Activated naive CD8-positive, alpha-beta T cell treated with anti-CD3 and anti-CD28 coated beads for 36 hours (primary cell): ENCODE measurements at places on chromosomes 6 and 20. TPM values are rescaled to one million over a fixed set of nuclear protein-coding genes. Genes with fewer than 3 reads are reported as not detected.

Gene CCR6
- 0.44 TPM for total RNA-seq

Gene KATNA1
- 21.9 TPM for total RNA-seq

DNA sequence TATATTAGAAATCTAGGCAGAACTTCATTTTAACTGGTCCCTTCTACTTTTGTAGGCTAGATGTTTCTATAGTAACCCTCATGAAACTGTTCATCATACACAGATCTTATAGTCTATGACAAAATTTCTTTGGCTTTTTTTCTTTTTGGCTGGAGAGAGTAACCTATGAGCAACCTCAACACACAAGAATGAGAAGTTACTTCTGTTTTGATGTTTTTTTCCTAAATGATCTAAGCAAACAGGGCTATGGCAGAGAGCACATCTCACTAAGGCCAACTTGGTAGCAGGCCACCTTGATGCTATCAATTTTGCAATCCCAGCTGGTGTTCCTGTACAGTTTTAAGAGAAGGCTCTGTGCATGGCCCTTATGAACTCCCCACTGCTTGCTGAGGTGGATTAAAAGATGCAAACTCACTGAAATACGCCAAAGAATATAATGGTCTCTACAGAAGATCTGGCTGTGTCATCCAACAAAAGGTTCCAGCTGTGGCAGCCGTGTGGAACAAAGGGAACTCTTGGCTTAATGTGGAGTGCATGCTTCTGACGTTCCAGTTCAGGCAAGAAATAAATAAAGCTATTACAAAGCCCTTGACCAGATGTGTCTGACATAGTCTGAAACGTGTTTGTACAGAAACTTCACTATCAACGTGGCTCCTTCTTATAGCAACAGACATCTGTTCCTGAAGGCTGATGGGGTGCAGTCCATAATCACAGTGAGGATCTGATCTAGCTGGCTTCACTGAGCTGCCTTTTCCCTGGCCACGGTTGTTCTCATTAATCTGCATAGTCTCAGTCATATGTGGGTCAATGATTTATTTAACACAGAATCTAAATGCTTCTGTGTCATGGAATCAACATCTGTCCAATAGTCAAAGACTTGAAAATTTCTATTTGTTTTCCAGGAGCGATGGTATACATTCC is 481.1 kb downstream of the BMP2 start:
- DNase-seq: no peak

DNA sequence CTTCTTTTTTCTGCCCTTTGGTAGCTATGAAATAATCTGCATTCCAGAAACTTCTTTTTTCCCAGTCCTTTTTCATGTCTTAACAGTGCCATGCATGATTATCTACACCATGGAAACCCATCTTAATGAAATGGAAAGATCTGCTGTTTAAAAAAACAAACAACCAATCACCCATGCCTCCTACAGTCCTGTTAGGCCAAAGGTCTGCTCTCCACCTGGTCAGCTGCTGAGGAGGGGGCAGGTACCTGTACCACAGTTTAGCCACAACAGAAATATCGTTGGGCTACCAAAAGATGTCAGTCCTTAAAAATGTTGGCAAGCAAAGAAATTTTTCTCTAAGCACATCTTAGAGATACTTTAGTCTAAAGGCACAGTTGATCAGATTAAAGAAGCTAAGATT is 112.6 kb downstream of the SLC16A10 start:
- DNase-seq: no peak

GRCh38 chr6:28758046-28758817 is 165.6 kb downstream of the TRIM27 start:
- DNase-seq: no peak
